ENCODE measurements at places on chromosomes 6 and 20.

GRCh38 chr6:105370351-105370750 is 32.5 kb downstream of the PREP start:
- no peak for DNase-seq

GRCh38 chr6:139008117-139008516 is 20.1 kb upstream of the REPS1 start:
- DNase-seq: no peak

DNA sequence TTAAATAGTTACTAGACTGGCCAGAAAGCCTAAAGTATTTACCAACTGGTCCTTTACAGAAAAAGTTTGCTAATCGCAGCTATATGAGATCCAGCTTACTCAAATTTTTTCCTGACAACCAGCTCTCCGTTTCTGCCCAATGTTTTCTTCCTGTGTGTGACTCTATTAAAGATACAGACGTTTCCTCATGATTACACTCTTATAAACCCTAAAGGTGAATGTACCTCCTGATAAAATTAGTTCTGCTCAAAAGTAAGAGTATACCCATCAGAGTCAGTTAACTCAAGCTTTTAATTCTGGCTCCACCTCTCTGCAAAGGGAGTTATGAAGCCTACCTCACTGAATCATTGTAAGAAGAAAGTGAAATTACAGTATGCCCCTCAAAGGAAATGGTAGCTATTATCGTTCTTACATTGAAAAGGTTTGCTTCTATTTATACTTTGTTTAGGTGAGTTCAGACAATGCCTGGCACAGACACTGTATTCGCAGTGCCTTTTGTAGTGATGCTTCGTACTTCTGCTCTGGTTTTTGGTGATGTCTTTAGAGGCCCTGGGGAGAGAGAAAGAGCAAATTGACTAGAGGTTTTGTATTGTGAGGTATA is 10.2 kb upstream of the MROH8 start:
- DNase-seq: no peak

- DNase-seq: no peak
Observed at GRCh38 chr20:50294164-50295088, 103.8 kb downstream of the CEBPB start.

DNA sequence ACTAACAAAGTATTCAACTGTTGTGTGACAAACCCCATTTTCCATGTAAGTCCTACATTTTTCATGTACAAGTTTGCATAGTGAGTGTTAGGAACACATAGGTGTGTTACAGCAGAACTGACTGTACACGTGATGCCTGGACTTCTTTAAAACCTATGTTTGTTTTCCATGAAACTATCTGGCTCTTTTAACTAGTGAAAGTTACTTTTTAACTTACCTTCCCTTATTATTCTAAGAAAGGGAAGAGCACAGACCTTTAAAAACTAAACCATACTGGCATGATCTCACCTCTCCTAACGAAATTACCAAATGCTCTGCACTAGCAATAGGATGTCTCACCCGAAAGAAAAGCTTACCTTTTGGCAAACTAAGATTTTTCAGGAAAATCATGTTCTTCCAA is 87.8 kb downstream of the CENPW start:
- DNase-seq: no peak

DNA sequence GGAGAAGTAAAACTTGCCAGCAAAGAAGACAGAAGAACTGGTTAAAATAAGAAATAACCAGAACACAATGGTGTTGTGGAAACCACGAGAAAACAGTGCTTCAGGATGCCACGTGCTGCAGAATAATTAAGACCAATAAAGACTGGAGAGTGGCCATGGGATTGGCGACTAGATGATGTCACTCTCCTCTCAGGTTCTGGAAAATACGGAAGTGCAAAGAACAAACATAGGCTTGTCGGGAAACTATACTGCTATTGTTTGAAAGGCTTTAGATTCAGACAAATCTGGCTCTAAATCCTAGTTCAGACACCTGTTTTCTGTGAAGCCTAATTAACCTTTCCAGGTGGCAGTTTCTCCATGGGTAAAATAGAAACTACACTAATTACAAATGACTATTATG is 138.4 kb upstream of the STXBP5 start:
- no peak for DNase-seq
